ENCODE measurements at places on chromosomes 13 and 19. TPM values are rescaled to one million over a fixed set of nuclear protein-coding genes. Genes with fewer than 3 reads are reported as not detected.

The PRSS57 gene
- not detected for total RNA-seq

The FLT3LG gene
- total RNA-seq: 6.1 TPM

The C1QTNF9B gene
- not detected for total RNA-seq

The TMC4 gene
- 1.2 TPM for total RNA-seq

The CEACAM4 gene
- total RNA-seq: not detected

The NUP58 gene
- total RNA-seq: 56.4 TPM

The MCF2L gene
- 25.4 TPM for total RNA-seq

The RNF17 gene
- 0.37 TPM for total RNA-seq

The EGLN2 gene
- 70.2 TPM for total RNA-seq

The CERS1 gene
- total RNA-seq: 16.5 TPM

The ATXN8OS gene
- not detected for total RNA-seq

The HSPB6 gene
- total RNA-seq: 0.40 TPM

The KATNAL1 gene
- 4.6 TPM for total RNA-seq

The ANGPTL8 gene
- not detected for total RNA-seq

The BEST2 gene
- not detected for total RNA-seq

The MAP2K2 gene
- 145 TPM for total RNA-seq

The ZNF836 gene
- 1.9 TPM for total RNA-seq

The TRPM4 gene
- total RNA-seq: 14.0 TPM

The EPS8L1 gene
- total RNA-seq: 4.6 TPM

The SYNE4 gene
- total RNA-seq: 0.19 TPM

The ATP4B gene
- total RNA-seq: not detected

The SHISA7 gene
- total RNA-seq: 0.03 TPM

The CPB2 gene
- total RNA-seq: not detected

The PPP2R1A gene
- total RNA-seq: 171 TPM

The PRTN3 gene
- not detected for total RNA-seq

The KIR2DL3 gene
- not detected for total RNA-seq

All from A375 (cell line).